Activated T-helper 17 cell treated with anti-CD3 and anti-CD28 coated beads, Interleukin-2, amount 50 U/mL, for 72 hours (primary cell): ENCODE measurements at places on chromosomes 13 and 19. TPM values are rescaled to one million over a fixed set of nuclear protein-coding genes. Genes with fewer than 3 reads are reported as not detected.

DNA sequence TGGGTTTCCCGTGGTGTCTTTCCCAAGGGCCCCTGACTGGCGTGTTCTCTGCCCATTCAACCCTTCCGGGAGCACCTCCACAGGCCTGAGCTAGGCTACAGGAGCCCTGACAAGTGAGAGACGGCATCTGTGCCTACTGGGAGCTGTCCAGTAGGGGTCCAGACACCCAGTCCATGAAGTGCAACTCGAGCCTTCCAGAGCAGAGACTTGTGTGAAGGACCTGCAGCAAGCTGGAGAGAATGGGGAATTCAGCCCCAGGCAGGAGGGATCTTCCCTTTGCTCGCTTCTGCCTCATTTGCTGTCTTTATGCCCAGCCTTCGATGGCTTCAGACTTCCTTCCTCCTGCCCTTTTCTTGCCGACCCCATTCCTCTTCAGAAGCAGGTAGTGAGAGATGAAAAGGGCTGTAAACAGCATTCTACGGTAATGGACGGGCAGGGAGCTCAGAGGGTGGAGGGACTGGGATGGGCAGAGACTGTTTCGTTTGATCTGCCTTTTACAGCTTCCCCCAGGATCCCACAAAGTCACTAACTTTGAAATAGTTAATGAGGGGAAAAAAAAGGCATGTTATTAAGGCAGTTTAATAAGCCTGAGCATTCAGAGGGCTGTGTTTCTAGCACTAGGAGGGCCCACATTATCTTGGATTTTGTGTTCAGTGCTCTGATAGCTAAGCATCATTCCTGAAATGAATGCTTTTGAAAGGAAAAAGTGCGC is 327.6 kb downstream of the FGF9 start:
- no peak for ATAC-seq
- no peaks in the 10 kb centered on the region for H3K36me3 ChIP-seq
- peaks cover 9% of the 10 kb centered on the region for H3K27me3 ChIP-seq
- H3K4me3 ChIP-seq, result no peak overlapping the region

DNA sequence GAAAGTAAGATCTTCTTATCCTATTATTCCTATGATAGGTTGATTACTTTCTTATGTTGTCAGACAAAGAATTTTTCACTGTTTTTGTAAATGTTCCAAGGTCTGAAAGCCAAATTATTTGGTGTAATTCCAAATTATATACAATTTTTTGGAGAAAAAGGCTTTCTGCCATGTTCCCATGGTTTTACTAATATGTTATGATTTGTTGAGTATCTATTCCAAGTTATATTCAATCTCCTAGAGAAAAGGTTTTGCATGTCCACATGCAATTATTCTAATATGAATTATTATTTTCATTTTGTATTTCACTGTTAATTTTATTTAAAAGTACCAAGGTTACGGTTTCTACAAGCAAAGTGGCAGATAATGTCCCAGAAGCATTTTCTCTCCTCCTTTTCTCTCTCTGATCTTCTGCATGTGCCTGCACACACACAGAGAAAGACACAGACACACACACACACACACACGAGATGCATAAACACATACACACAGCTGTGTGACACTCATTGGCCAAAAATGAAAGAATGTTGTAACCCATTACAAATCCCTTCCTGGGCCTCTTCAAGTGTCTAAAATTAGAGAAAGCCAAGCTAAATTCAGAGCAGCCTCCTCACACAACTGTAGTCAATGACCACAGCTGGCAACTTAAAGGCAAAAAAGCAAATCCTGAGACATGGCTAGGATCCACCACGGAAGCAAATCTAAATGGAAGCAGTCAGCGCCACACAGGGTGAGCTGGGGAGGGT is 621.0 kb downstream of the EFNB2 start:
- H3K27me3 ChIP-seq, result peaks cover 8% of the 10 kb centered on the region
- no peak overlapping the region for H3K27ac ChIP-seq
- no peak overlapping the region for H3K4me3 ChIP-seq
- no peaks in the 10 kb centered on the region for H3K36me3 ChIP-seq
- ATAC-seq, result no peak

The ZNF587B gene
- 16.8 TPM for total RNA-seq

- H3K4me3 ChIP-seq, result peak overlapping the region; percentile 28
- H3K4me1 ChIP-seq, result peaks cover 25% of the 10 kb centered on the region
- peak overlapping the region; percentile 78 for H3K27ac ChIP-seq
- H3K36me3 ChIP-seq, result no peaks in the 10 kb centered on the region
- ATAC-seq, result no peak
- H3K27me3 ChIP-seq, result no peaks in the 10 kb centered on the region
These were observed 78.0 kb downstream of the ATP11A start for GRCh38 chr13:112767506-112768471.

The GADD45B gene
- 80.0 TPM for total RNA-seq

DNA sequence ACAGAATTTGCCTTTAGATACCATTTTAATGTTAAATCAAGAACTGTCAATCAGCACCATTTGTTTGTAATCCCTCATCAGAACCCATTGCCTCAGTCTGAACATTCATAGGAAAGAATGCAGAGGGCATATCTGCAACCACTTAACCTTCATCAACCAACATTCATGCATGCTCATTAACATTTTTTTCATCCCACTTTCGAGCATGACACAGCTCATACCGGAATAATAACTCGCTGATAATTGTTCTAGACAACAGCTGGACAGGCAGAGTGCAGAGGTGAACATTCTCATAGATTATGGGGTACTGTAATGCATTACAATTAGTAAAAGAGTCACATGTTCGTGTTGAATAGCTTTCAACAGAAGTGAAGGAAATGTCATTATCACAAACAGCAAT is 216.8 kb downstream of the DIAPH3 start:
- no peak for ATAC-seq
- H3K27me3 ChIP-seq, result no peaks in the 10 kb centered on the region
- no peaks in the 10 kb centered on the region for H3K36me3 ChIP-seq
- H3K27ac ChIP-seq, result no peak overlapping the region
- no peaks in the 10 kb centered on the region for H3K4me1 ChIP-seq

The SHISA7 gene
- total RNA-seq, result 0.11 TPM

DNA sequence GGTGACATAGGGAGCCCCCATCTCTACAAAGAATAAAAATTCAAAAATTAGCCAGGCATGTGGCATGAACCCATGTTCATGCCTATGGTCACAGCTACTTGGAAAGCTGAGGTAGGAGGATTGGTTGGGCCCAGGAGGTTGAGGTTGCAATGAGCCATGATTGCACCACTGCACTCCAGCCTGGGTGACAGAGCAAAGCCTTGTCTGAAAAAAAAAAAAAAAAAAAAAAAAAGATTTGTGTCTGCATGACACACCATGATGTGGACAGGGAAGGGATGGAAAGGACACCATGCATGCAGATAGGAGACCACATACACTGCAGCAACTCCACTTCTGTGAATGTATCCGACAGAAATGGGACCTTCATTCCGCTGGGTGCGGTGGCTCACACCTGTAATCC is 34.0 kb upstream of the HOMER3 start:
- no peaks in the 10 kb centered on the region for H3K36me3 ChIP-seq
- no peak overlapping the region for H3K27ac ChIP-seq
- no peak overlapping the region for H3K4me3 ChIP-seq
- H3K27me3 ChIP-seq, result peaks cover 3% of the 10 kb centered on the region

- peaks cover 14% of the 10 kb centered on the region for H3K4me1 ChIP-seq
- H3K27ac ChIP-seq, result no peak overlapping the region
- H3K36me3 ChIP-seq, result peaks cover 6% of the 10 kb centered on the region
These were observed 45.6 kb upstream of the C13orf42 start for GRCh38 chr13:51156648-51157047.

DNA sequence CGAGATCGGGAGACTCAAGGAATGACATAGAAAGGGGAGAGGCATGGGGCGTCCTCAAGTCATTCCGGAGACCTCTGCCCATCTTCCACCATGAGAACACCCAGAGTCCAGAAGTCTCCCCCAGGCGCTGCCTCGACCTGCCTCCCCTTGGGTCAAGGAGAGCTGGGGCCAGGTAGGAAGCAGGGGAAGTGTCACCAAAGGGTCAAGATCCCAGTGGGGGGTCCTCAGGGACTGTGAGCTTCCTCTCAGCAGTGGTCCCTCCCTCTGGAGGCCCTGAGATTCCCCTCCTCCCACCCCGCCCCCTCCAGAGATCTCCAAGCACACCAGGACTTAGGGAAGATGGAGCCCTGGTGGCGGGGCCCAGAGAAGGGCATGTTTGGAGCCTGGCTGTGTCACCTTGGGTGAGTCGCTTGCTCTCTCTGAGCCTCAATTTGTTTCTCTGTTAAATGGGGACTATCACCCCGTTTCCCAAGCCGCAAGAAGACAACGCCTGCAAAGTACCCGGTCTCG is 919 bp downstream of the DACT3 start:
- ATAC-seq, result no peak
- H3K27ac ChIP-seq, result no peak overlapping the region
- H3K4me1 ChIP-seq, result peaks cover 18% of the 10 kb centered on the region
- peaks cover 22% of the 10 kb centered on the region for H3K27me3 ChIP-seq
- H3K4me3 ChIP-seq, result peak overlapping the region; percentile 85
- peaks cover 5% of the 10 kb centered on the region for H3K36me3 ChIP-seq

- H3K4me1 ChIP-seq, result peaks cover 5% of the 10 kb centered on the region
- H3K4me3 ChIP-seq, result no peak overlapping the region
- ATAC-seq, result no peak
- peak overlapping the region; percentile 50 for H3K27ac ChIP-seq
These were observed 136.7 kb downstream of the GGACT start for GRCh38 chr13:100451923-100452322.

GRCh38 chr13:98853771-98854221 is 101.3 kb upstream of the SLC15A1 start:
- peak; percentile 100 for ATAC-seq
- peaks cover 90% of the 10 kb centered on the region for H3K36me3 ChIP-seq
- peak overlapping the region; percentile 51 for H3K27ac ChIP-seq

GRCh38 chr13:106352850-106353249 is 182.6 kb downstream of the EFNB2 start:
- H3K36me3 ChIP-seq, result no peaks in the 10 kb centered on the region
- H3K4me1 ChIP-seq, result no peaks in the 10 kb centered on the region
- no peak overlapping the region for H3K27ac ChIP-seq
- H3K27me3 ChIP-seq, result peaks cover 34% of the 10 kb centered on the region

DNA sequence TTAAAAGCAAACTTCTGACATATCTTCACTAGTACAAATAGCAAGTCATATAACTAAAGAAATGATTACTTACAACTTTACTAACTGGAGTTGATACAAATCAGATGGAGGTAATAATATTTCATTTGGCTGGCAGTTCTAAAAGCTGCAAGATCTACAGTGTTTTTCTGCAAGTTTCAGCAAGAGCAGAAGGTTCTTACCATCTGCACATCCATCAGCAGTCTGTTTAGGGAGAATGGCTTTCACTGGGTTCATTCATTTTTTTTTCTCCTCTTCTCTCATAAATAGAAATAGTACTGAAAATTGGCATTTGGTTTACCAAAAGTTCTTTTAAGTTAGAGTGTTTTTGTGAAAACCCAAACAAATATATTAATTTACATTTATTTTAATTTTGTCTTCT is 3.1 kb upstream of the SHISA2 start:
- no peak for ATAC-seq
- no peak overlapping the region for H3K4me3 ChIP-seq
- H3K27ac ChIP-seq, result no peak overlapping the region
- H3K27me3 ChIP-seq, result peaks cover 10% of the 10 kb centered on the region
- H3K4me1 ChIP-seq, result peaks cover 10% of the 10 kb centered on the region
- H3K36me3 ChIP-seq, result no peaks in the 10 kb centered on the region

The PCDH17 gene
- not detected for total RNA-seq

DNA sequence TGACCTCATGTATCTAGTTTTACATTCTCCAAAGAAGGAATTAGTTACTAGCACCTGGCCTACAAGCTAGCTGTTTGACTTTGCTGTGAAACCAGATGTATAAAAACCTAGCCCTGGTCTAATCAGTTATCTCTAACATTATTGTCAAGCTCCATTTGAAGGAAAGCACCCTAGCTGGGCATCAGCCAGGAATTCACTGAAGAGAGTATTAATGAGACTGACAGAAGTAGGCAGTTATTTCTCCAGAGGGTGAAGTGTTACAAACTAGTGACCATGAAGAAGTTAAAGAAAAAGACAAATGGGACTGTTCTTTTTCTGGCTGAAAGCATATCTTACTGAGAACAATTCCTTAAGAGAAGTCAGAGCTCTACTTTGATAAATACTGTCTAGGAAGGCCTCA is 2529.3 kb upstream of the PCDH20 start:
- no peaks in the 10 kb centered on the region for H3K36me3 ChIP-seq
- no peaks in the 10 kb centered on the region for H3K27me3 ChIP-seq
- no peaks in the 10 kb centered on the region for H3K4me1 ChIP-seq
- H3K27ac ChIP-seq, result no peak overlapping the region

DNA sequence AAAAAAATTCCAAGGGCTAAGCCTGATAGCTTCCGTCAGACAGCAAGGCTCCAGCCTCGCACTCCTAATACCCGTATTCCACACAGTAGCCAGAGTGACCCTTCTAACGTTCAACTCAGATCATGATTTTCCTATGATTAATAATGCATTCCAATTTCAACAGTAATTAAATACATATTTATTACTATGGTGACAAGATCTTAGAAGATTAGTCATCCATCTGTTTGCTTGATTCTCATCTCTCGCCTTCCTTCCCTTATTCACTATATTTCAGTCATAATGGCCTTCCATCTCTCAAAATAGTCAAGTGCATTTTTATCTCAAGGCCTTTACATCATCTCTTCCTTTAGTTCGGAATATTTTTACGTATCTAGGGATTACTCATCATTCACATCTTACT is 621.2 kb upstream of the SPRY2 start:
- no peak overlapping the region for H3K27ac ChIP-seq
- no peaks in the 10 kb centered on the region for H3K27me3 ChIP-seq
- no peaks in the 10 kb centered on the region for H3K4me1 ChIP-seq
- H3K4me3 ChIP-seq, result no peak overlapping the region
- H3K36me3 ChIP-seq, result no peaks in the 10 kb centered on the region

The CPB2 gene
- not detected for total RNA-seq

DNA sequence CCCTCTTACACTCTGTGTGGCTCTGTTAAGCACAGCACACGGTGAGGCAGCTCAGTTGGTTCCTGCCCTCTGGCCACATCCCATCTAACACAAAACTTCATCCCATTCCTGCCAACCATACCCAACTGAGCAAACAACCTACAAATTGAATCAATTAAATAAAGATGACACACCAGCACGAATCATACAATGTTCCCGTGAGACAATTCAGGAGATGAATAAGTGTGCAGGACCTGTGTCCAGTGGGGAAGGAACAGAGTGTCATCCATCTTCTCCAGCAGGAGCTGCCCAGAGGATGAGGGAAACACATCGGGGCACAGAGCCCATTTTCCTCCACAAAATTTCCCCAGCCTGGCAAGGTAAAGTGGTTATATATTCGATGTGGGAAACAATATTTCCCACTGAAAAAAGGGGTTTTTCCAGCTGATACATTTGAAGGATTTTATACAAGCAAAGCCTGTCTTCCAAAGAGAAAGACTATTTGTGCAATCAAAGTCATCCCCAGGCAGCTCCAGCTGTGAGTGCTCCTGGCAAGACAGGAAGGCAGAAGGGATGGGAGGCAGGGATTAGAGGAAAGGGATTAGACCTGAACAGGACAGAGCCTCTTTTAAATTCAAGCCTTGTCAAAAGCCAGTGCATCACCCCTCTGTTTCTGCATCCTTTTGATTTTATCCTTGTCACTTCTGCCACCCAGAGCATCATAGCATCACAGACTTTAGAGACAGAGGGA is 240.2 kb downstream of the LHFPL6 start:
- no peak for ATAC-seq
- no peak overlapping the region for H3K4me3 ChIP-seq
- H3K27me3 ChIP-seq, result peaks cover 14% of the 10 kb centered on the region
- H3K36me3 ChIP-seq, result no peaks in the 10 kb centered on the region
- H3K27ac ChIP-seq, result no peak overlapping the region
